ENCODE measurements at places on chromosomes 6 and 20.

- DNase-seq: no peak
These were observed 12.2 kb upstream of the KCNK15 start for GRCh38 chr20:44733341-44734069.

DNA sequence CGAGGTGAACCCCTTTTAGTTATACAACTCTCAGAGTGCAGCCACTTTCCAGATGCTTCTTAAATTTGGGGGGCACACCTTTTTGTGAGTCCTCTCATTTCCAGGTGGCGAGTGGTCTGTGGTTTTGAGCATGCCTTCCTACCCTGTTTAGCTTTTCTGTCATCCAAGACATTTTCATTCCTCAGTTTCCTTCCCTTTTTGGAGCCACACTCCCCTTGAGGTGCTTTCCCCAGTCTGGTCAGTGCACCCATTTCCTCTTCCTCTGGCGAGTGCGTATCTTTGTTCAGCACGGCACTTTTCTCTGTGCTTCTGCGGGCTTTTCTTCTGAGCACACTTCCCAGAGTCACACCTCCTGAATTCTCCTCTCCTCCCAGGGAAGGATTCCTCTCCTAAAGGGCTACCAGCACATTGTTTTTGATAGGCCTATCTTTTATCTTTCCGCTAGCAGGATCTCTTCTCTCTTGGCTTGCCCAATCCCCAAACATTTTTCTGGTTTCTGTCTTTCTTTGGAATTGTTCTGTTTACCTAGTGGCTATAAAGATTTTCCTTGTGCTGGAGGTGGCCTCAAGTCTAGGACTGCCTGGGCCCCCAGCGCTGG is 1.4 kb downstream of the PHF20 start:
- DNase-seq: peak; percentile 55

GRCh38 chr20:31815408-31816188 is 3.6 kb upstream of the MYLK2 start:
- no peak for DNase-seq

- DNase-seq: no peak
These were observed 46.8 kb downstream of the LY86 start for GRCh38 chr6:6635291-6635690.

GRCh38 chr6:47111685-47112084 is 69.6 kb upstream of the ADGRF1 start:
- no peak for DNase-seq
